ENCODE measurements at places on chromosomes 3 and 15. TPM values are rescaled to one million over a fixed set of nuclear protein-coding genes. Genes with fewer than 3 reads are reported as not detected.

The FEZF2 gene
- not detected for total RNA-seq

The PLEKHO2 gene
- total RNA-seq = 58.3 TPM

The SUSD5 gene
- 11.7 TPM for total RNA-seq

The GNAI2 gene
- total RNA-seq = 241 TPM

The SLC2A2 gene
- not detected for total RNA-seq

The TNFAIP8L3 gene
- not detected for total RNA-seq

The IL16 gene
- 16.0 TPM for total RNA-seq

The GABRR3 gene
- total RNA-seq = not detected

The GRK7 gene
- not detected for total RNA-seq

The USP50 gene
- total RNA-seq = not detected

The XCR1 gene
- total RNA-seq = not detected

The CERS3 gene
- total RNA-seq = not detected

The SCN11A gene
- total RNA-seq = not detected

The TMOD2 gene
- 32.0 TPM for total RNA-seq

The MKRN2OS gene
- not detected for total RNA-seq

The ANKUB1 gene
- not detected for total RNA-seq

The MYRIP gene
- 0.73 TPM for total RNA-seq

The ALDH1L1 gene
- total RNA-seq = 0.31 TPM

The ZNF80 gene
- total RNA-seq = not detected

The MRPL3 gene
- 156 TPM for total RNA-seq

The FHIT gene
- 4.8 TPM for total RNA-seq

The MESP1 gene
- total RNA-seq = 0.73 TPM

The SNTN gene
- not detected for total RNA-seq

The SMCO1 gene
- total RNA-seq = not detected

Measured in melanocyte of skin (primary cell).